ENCODE measurements at places on chromosomes 2 and 18. TPM values are rescaled to one million over a fixed set of nuclear protein-coding genes. Genes with fewer than 3 reads are reported as not detected.

The COL4A4 gene
- not detected for total RNA-seq

The NOSTRIN gene
- total RNA-seq, result 0.18 TPM

The FOXD4L1 gene
- total RNA-seq, result not detected

The PROKR1 gene
- total RNA-seq, result not detected

The RAPGEF4 gene
- total RNA-seq, result 0.18 TPM

The TTC21B gene
- total RNA-seq, result 7.8 TPM

The IL1R1 gene
- 40.1 TPM for total RNA-seq

The SLC9A2 gene
- total RNA-seq, result not detected

The CDH2 gene
- total RNA-seq, result 22.5 TPM

The DPY30 gene
- 129 TPM for total RNA-seq

The TANC1 gene
- 13.6 TPM for total RNA-seq
